Activated T-helper 1 cell treated with anti-CD3 and anti-CD28 coated beads, Interleukin-2, amount 50 U/mL, for 16 hours (primary cell): ENCODE measurements at places on chromosomes 2 and 18.

DNA sequence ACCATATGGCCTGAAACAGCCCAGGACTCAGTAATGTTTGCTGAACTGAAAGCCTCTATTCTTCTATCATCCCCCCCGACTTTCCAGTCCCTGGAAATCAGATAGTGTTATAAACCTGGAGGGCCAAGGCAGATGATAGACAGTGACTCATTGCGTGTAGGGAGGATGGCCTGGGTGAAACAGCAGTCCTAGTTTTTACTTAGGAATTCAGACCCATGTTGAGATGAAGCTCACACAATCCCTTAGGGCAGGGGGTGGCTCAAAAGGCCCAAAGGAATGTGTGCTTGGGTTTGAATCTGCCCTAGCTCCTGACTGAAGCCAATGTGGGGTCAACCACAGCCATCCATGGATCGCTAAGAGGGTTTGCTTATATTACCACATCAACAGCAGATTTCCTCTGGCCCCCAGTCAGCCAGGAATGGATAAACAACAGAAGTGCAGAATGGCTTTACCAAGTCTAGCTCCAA is 43.9 kb upstream of the STPG4 start:
- no peak for DNase-seq

DNA sequence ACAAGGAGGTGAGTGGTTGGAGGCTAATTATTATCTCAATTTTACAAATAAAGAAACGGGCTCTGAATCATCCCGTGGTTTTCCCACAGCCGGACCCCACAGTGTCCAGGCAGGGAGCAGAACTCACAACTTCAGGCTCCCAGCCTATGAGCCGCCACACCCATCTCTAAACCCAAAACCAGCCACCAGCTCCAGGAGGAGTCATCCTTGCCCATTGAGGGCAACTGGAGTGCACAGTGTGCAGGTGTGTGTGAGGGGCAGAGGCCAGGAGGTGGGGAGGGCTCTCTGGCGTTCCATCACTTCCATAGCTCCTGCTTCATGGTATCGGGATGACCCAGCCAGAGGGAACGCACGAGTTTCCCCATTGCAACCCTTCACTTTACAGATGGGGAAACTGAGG is 144.5 kb downstream of the CYP26B1 start:
- DNase-seq, result no peak

- DNase-seq, result no peak
These were observed 20.2 kb upstream of the PAX3 start for GRCh38 chr2:222318712-222319585.

GRCh38 chr2:176710657-176711186 is 441.5 kb downstream of the MTX2 start:
- no peak for DNase-seq

GRCh38 chr2:240216167-240216566 is 75.7 kb upstream of the OTOS start:
- DNase-seq, result no peak

DNA sequence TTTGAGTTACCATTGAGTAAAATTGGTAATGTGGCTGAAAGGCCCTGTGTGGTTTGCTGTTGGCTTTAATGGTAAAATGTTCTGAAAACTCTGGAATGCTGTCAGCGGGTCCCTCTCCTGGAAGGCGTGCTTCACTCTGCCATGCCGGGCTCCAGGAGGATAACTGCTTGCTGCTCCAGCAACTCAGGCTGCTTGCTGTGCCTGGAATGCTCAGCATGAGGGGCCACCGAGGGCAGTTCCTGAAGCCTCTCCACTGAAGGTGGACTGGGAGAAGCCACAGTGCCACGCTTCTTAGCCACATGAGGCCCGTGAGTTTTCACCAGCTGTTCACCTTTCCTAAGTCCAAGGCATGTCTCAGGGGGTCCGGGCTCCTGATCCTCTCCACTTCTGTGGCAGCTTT is 90.4 kb upstream of the FAM110C start:
- no peak for DNase-seq

- DNase-seq, result no peak
These were observed 552.0 kb downstream of the IRS1 start for GRCh38 chr2:226247289-226248275.

DNA sequence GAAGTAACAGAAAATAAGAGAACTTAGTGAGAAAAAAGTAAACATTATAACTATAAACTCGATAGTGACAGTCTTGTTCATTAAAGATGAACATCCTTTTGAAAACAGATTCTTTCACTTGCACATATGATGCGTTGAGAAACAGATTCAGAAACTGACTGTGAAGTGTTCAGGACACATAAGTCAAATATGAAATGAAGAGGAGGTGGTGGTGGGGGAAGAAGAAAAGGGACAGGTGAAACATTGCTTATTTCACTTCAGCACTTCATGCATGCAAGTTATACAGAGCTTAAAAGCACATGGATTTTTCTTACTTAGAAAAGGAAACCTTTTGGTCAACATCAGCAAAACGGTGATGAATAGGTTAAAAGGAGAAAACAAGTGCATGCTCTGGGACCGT is 42.5 kb downstream of the STAT4 start:
- DNase-seq, result no peak

DNA sequence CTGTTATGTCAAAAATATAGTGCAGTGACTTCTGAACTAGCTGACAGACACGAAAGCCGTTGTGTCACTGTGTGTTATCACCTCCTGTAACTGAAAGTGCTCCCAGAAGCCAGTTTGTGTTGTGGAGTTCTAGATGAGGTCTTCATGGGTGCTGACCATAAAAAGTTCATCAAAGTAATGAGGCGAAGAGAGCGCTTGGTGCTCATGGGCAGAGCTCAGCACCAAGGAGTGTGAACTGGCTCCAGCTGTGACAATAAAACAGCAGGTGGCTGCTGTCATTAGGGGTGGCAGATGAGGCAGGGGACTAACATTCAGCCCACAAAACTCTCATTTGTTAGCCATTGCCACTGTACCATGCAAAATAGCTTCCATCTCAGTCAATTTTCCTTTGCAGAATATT is 151.1 kb downstream of the ZNF407 start:
- no peak for DNase-seq

DNA sequence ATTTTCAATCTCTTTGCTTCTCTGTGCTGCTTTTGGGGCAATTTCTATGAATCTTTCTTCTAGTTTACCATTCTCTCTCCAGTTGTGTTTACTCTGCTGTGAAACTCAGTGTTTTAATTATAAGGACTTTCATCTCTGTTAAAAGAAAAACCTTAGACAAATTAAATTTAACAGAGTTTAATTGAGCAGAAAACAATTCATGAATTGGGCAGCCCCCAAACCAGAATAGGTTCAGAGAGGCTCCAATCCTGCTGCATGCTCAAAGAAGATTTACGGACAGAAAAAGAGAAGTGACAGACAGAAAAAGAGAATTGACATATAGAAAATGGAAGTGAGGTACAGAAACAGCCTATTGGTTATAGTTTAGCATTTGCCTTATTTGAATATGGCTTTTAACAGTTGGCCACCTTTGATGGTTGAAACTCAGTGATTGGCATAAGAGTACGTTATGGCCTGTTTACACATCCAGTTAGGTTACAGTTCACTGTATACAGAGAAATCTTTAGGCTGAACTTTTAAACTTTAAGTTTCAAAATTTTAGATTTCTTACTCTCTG is 120.4 kb downstream of the RNF152 start:
- no peak for DNase-seq

DNA sequence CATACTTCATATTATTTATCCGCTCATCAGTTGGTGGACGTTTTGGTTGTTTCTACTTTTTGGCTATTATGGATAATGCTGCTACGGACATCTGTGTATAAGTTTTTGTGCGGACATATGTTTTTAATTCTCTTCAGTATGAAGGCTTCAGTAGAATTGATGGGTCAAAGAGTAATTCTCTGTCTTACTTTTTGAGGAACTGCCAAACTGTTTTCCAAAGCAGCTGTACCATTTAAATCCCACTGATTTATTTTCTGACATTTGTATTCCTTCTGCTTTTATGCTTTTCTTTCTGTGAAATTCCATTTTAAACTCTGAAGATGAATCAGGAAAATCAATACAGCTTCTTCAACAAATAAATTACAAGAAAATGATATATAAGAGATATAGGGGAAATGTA is 20.8 kb downstream of the FAM110C start:
- no peak for DNase-seq

- no peak for DNase-seq
These were observed 9.8 kb upstream of the ZNF512 start for GRCh38 chr2:27572998-27573429.

GRCh38 chr18:11980163-11980493 is 1.2 kb upstream of the IMPA2 start:
- DNase-seq, result no peak

- no peak for DNase-seq
These were observed 62.0 kb upstream of the SLC35F5 start for GRCh38 chr2:113818382-113818951.

DNA sequence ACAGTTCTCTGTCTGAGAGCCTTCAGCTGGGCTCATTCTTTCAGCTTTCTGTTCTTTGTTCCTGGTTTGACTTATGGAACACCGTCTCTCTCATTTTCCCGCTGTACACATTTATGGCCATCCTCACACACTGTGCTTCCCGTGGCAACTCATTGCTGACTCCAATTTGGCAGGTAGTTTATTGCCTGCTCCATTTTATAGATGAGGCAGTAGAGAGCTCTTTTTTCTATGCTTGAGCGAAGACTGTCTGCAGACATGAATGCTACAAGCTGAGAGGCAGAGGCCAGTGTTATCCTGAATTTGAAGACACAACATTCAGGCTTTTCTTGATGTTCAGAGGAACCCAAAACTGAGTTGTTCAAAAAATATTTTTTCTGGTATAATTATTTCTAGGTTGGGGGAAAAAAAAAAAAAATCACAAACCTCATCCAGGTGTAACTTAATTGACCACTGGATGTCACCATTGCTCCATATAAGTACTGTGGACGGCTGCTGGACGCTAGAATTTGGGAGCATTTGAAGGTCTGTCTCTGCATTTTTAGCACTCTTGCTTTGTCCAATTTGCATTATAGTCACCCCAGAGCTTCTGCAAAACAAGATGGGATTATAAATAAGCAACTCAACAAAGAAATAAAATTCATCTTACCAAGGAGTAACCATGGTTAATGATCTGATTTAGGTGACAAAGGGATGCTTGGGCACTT is 83.5 kb downstream of the HRH4 start:
- DNase-seq, result no peak

- no peak for DNase-seq
These were observed 221.5 kb upstream of the NCKAP5 start for GRCh38 chr2:133789743-133790142.
